Endothelial cell (in vitro differentiated cells): ENCODE measurements at places on chromosomes 1 and 21.

DNA sequence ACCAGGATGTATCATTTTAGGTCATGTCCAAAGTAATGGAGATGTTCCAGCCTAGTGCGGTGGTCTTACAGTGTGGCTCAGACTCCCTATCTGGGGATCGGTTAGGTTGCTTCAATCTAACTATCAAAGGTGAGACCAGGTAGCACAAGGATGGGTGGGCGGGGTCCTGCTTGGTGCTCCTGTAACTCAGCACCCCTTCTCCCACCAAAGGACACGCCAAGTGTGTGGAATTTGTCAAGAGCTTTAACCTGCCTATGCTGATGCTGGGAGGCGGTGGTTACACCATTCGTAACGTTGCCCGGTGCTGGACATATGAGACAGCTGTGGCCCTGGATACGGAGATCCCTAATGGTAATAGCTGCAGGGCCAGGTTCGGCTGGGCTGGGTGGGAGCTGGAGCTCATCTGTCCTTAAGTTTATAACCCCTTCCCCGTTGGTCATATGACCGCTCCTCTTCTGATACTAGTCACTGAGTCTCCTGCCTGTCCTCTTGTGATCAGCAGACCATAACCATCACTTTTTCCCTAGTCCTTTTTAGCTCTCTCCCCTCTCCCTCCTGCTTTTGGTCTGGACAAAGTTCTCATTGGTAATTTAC is 5.4 kb downstream of the MARCKSL1 start:
- no peak for DNase-seq

DNA sequence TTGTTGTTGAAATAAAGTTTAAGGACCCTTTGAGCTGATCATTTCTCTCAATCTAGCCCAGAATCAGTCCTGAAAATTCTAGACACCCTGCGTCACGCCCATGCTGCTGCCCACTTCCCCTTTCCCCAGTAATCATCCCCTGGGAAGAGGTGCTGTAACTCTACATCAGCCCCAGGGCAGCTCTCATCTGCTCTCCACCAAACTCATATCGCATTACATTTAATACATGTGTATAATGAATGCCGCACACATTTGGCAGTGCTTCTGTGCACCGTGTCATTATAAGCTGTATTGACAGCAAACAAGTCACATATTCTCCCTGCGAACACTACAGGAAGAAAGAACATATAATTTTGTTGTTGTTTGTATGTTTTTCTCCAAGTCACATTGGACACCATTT is 539.7 kb upstream of the DAB1 start:
- no peak for DNase-seq

DNA sequence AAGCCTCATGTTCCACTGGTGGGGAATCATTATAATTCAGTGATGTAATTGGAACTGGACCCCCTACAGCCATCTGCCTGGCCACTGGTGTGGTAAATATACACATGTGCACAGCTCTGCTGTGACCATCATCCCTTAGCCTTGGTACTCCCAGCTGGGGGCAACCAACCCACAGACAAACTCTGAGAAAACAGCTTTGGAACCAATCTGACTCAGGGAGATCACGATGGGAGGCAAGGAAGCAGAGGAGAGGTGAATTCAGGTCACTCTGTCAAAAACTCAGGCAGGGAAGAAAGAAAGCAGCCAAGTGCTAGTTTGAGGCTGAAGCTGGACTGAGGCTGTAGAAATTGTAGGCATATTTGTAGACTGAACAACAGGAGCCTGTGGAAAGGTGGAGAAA is 197.8 kb upstream of the GALNT2 start:
- no peak for DNase-seq

DNA sequence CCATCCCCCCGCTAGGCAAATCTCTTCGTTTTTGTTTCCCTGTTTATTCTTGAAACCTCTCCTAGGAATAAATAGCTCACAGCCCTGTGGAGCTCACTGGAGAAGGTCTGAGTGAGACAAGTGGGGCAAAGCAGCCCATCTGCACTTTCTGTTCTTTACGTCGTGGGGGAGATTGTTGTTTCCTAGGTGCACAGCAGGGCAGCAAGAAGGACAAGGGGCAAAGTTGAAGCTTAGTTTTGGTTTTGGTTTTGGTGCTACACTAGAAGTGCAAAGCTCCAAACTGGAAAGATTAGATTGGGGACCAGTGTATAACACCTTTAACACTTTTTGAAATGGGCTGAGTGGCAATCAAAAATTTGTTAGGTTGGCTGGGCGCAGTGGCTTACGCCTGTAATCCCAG is 76.6 kb downstream of the GPR88 start:
- no peak for DNase-seq

GRCh38 chr1:240492832-240493440 is 119.0 kb downstream of the GREM2 start:
- DNase-seq, result peak; percentile 71

DNA sequence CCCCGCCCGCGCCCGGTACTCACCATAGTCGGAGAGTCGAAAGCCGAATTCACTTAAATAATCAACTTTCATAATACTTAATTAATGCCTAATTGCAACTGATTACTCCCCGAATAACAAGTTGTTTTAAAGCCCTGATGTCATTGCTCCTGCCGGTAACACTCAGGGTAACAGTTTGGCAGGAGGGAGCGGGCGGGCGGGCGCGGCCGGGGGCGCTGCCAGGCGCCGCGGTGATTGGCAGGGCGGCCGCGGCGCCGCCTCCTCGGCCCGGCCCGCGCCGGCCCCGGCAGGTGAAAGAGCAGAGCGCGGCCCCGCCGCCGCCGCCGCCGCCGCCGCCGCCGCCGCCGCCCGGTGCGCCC is 102.2 kb downstream of the CASZ1 start:
- no peak for DNase-seq

- no peak for DNase-seq
These were observed 33.7 kb downstream of the PLPP3 start for GRCh38 chr1:56545711-56546110.

DNA sequence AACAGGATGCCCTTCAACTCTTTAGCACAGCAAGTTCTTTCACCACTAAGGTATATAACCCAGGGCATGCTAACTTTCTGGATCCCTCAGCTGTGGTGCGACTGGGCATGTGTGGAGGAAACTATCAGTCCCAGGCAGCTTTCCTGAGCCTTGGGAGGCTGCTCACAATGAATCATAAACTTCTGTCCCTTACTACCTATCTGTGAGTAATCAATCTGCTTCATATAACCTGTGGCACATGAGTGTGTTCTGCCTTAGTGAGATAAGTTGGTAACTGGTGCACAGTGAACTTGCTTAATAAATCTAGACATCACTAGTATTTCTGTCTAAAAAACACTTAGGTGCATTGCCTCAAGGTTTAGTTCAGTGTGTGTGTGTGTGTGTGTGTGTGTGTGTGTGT is 158.0 kb downstream of the GPATCH2 start:
- DNase-seq, result no peak

DNA sequence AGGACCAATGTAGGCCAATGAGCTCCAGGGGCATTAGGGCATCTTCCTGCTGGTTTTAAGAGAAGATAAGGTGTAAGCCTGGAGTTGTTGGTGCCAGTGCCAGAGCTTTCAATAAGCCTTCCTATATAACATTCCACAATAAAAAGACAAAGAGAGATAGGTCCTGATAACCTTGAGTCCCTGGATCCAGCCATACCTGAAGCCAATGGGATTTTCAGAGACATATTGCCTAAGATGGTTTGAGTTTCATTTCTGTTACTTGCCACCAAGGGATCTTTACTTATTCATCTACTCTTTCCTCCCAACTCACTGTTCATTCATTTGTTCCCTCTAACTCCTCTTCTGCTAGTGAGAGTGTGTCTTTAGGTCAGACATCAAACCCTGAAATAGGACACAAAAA is 68.8 kb upstream of the CAPZB start:
- DNase-seq, result no peak

DNA sequence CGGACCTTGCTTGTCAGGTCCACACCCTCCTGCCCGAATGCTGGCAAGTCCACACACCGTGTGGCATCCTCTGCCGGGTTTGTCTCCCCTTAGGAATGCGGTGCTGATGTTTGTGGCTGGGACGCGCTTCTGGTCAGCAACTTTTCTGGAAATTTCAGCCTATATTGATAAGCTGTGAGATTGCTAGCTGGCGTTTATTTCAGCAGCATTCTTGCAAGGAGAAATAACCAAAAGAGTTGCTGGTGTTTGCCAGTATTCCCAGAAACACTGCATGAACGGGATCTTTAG is 601 bp downstream of the CEPT1 start:
- peak; percentile 54 for DNase-seq

DNA sequence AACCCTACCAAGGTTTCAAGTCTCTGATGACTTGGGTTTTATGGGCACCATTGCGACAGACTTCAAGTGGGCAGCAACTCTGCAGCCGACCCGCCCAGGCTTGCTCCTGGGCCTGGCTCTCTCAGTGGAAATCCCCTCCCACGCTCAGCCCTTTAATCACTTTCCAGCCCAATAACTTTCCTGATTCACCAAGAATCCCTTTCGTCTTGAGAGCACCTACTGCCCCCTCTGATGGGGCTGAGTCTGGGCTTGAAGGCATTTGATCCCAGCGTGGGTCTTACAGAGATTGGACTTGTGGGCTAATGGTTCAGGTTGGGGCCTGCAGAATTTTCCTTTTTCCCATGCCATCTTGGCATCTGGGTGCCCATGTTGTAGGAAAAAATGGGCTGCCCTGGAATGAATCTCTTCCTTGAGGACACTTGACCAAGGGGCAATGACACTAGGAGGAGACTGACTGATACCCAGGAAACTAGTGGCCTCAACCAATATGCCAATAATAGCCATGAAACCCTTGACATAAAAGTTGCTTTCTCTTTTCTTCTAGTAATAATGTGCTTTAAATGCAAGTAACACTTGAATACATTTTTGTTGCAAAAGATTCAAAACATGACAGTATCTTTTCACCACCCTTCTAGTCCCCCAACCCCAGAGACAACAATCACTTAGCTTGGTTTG is 7.8 kb upstream of the PHLDA3 start:
- no peak for DNase-seq

GRCh38 chr1:213531369-213532310 is 456.1 kb upstream of the PROX1 start:
- no peak for DNase-seq

DNA sequence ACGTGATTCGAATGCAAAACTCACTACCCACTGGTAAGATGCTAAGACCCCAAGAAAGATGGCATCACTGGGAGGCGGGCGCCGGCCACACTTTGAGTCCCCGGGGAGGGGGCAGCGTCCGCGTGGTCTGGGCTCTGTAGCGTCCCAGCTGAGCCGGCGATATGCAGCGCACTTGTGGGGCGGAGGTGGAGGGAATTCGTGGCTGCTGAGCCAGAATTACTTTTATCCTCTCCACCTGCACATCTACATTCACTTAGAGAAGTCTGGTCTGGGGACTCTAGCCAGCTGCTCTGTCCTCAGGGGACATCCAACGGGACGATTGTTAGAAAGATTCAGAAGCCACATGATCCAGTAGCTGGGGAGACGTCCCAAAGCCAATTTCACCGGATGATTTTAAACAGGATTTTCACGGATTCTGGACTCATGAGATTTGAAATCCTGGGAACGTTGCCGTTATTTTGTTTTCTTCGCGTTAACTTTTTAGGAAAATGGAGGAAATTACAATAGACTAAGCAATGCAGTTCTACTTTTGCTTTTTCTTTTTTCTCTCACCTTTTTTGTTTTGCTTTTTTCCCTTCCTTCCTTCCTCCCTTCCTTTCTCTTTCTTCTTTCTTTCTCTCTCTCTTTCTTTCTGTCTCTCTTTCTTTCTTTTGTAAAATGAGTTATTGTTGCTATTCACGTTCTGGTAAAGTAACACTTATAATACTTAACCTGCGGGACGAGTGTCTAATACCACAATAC is 1.3 kb downstream of the JAM2 start:
- DNase-seq, result peak; percentile 39

DNA sequence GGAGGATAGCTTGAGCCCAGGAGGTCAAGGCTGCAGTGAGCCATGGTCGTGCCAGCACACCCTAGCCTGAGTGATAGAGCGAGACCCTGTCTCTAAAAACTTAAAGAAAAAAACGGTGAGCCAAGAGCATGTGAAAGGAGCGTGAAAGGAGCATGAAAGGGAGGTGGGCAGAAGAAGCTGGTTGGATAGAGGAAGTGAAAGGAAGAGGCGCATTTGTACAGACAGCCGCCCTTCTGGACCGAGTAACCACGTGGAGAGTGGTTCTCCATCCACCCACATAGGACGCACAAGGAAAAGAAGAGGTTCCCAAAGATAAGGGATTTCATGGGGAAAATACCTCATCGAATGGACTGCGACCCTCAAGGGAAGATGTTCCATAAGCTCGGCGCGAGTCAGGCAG is 60.4 kb upstream of the IFNAR2 start:
- no peak for DNase-seq

- DNase-seq, result no peak
These were observed 29.0 kb upstream of the ABCG1 start for GRCh38 chr21:42189860-42190485.

GRCh38 chr1:223222377-223222776 is 79.3 kb upstream of the TLR5 start:
- DNase-seq, result no peak

GRCh38 chr1:156857532-156857931 is 1.4 kb downstream of the INSRR start:
- no peak for DNase-seq

- no peak for DNase-seq
These were observed 9.2 kb downstream of the ROR1 start for GRCh38 chr1:63782982-63783381.

- no peak for DNase-seq
These were observed 13.9 kb upstream of the TRIM33 start for GRCh38 chr1:114524944-114525343.

DNA sequence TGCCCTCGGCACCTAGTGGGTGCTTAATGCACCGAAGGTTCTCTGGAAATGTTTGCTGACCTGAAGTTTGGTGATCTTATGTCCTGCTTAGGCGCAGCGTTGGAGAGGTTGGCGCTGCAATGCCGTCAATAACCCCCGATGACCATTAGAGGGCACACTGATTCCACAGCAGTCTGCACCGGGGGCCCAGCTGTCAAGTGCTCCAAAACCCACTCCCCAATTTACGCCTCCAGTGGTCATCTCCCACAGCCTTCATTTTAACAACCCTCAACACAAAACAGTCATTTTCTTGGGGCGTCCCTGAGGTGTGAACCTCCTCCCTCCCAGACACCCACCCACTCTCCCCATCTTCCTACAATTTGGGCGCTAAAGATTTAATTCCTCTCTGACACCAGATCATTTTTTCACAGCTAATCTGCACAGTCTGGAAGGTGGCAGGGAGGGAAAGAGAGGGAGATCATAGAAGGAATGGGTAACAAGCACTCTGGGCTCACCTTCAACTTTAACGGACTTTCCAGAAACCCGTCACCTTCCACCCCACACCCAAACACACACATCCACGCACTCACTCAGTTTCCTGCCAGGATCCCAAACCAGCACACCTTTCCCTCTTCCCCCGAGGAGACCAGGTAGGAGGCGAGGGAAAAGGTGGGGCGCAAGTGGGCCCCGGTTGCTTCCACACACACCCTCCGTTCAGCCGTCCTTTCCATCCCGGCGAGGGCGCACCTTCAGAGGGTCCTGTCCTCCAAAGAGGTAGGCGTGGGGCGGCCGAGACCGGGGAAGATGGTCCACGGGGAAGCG is 570 bp upstream of the NPR1 start:
- peak; percentile 74 for DNase-seq

- no peak for DNase-seq
These were observed 34.4 kb downstream of the ADAMTS1 start for GRCh38 chr21:26810676-26811415.

- no peak for DNase-seq
These were observed 8.7 kb downstream of the OR10Z1 start for GRCh38 chr1:158613764-158614163.

GRCh38 chr1:68377098-68377497 is 72.7 kb downstream of the RPE65 start:
- DNase-seq, result no peak

GRCh38 chr1:187054862-187055757 is 226.4 kb downstream of the PLA2G4A start:
- no peak for DNase-seq
